T-helper 2 cell treated with Interferon-gamma antibody and Interleukin-4, amounts not matched to agents 5 μg/mL and 100 μg/mL, for 36 hours (primary cell): ENCODE measurements at places on chromosomes 4 and X.

- no peak for DNase-seq
These were observed 22.6 kb downstream of the LAMP2 start for GRCh38 chrX:120446498-120446897.

DNA sequence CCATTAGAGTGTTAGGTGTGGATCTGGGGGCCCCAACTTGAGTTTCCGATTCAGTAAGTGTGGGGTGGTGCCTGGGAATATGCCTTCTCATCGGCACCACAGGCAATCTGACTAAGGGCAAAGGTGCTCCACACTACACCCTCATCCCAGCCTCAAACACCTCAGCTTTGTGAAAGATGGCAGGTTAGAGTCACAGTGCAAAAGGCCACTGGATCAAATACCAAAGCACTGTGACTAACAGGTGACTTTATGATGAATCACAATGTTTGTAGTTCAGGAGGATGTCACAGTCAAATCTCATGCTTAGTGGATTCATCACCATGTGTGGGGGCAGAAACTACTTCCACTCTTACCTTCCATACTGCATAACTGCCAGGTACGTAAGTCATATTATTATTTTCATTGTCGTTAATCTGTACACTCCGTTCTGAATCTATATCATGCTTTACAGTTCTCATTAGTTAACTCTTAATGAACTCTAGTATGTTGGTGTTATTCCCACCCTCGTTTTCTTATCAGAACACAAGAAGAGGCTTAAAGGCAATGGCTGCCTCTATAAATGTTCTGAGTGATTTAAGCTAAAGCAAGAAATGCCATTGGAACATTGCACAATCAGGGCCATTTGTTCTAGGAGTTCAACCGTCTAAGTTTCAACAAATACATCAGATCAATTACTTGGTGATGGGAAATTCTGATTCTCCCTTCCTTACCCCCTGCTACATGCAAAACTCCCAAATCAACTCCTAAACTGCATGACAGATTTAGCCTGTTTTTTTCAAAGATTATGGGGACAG, 50.2 kb downstream of the PRKG2 start:
- peak; percentile 5 for DNase-seq

GRCh38 chrX:134653835-134654234, 4.4 kb downstream of the PLAC1 start:
- no peak for DNase-seq

DNA sequence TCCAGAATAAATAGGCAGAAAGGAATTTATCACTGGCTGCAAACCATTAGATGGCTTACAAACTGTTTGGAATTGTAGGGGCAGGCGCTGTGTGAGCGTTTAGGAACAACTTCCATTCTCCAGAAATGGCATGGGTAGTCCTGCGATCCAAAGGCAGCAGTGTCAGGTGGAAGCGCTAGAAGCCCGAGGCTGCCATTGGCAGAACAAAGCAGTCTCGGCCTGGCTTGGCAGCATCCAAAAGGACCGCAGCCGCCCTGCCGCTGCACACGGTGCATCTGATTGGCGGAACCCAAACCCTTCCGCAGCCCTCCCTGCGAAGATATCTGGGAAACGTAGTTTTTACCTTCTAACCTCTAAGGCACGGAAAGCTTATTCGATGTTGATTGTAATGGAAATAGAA, 23.6 kb upstream of the YTHDC1 start:
- peak; percentile 49 for DNase-seq

GRCh38 chr4:126850286-126850685, 782.5 kb upstream of the INTU start:
- DNase-seq = no peak

DNA sequence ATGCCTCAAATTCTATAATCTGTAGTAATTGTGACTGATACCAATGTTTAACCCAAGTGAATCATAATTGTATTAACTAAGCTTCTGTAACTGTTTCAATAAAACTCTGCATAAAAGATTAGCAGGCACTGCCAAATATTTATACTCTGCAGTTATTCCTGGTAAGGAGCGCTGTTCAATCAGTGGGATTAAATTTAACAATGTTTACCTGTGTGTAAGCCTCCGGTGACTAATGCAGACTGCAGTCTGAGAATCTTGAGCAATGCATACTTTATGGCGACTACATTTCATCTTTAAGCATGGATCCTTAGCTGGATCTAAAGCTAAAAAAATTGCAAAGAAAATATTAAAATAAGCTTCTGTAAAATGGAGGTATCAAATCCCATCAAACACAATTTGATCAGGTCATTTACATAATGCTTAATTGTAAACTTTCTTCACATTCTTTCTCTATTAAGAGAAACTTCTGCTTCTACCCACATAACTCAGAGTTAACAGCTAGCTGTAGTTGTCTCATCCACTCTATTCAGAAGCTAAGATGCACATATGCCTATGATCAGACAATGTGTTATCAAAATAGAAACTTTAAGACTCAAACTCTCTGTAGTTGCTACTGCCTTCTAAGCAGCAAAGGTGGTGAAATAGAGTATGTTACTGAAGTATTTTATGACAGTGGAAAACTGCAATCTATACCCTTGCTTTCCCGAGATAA, 234.0 kb downstream of the SPOCK3 start:
- no peak for DNase-seq

GRCh38 chr4:119266153-119266552, 53.6 kb downstream of the USP53 start:
- no peak for DNase-seq

GRCh38 chr4:107468156-107468555, 251.9 kb downstream of the PAPSS1 start:
- no peak for DNase-seq

GRCh38 chr4:144504883-144505282, 141.1 kb upstream of the HHIP start:
- DNase-seq = no peak
